ENCODE measurements at places on chromosomes 2 and 18.

- no peak for DNase-seq
Measured at GRCh38 chr2:195330513-195330956, 326.5 kb upstream of the SLC39A10 start.

DNA sequence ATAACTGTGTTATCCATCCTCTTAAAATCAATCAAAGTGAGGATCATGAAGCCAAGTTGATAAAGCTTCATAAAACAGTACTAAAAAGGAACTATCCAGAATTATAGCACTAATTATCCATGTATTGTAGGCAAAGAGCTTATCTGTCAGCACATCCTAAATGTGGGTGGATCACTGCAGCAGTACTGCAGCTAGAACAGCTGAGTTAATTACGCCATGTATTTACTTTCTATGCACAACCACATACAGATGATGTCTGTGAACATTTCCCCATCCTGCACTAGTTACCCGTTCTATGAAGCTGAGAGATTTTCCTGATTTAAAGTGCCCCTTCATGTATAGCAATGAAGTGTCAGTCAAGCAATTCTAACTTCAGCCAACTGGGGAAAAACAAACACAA lies 96.6 kb downstream of the RAPH1 start:
- DNase-seq = no peak

DNA sequence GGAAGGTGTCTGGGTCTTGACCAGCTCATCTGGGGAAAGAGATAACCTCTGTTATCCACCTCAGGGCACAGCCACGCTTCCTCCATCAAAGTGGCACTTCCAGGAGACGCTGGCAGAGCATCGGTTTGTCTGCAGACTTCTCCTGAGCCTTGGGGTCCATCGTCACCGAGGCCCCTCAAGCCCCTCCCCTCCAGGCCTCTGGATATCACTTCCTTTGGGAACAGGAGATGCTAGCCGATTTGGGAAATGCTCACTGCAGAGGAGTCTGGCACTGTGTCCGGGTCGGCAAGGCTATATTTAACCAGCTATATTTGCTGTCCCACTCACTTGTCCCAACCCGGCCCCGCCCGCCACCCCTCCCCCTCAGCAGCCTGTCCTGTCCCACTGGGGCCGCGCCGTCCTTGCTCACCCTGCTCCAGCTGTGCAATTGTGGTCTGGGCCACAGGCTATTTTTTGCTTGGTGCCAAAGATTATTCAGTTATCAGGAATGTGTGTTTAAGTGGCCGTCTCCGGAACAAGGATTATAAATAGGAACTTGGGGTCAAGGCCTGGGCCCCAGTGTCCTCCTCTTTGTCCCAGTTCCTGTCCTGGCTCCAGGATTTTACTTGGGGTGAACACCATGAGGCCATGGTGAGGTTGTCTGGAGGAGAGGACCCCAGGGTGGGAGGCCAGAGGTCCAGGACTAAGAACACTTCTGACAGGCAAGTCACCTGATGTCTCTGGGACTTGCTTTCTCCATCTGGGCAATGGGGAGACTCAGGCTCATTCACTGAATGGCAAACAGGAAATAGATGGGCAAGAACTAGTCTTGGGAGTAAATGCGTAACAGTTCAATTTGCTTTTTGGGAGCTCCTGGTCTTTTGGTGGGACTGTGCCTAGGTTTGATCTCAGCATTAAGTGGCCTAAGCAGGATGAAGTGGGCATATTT lies 263.6 kb downstream of the DYSF start:
- no peak for DNase-seq

GRCh38 chr2:160473468-160474318 lies 19.9 kb downstream of the RBMS1 start:
- no peak for DNase-seq

- DNase-seq = no peak
Measured at GRCh38 chr18:57436191-57436964, 1.2 kb downstream of the ONECUT2 start.

DNA sequence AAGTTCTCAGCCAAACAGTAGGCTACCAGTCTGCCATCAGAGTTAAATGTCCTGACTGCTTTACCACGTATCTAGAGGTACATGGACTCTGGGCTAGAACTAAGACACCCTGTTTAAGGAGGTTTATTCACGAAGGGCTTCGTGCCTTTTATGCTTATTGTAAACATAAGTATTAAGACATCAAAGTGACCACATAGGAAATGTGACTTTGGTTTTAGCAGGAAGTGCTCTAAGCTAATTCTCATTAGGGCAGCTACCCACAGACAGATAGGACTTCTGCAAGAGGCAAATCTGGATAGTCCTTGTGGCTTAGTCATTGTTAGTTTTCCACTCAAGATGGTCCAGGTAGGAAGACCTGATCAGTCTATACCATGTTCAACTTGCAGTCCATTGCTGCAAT lies 233.3 kb upstream of the MGAT5 start:
- no peak for DNase-seq

- DNase-seq = no peak
Measured at GRCh38 chr18:70154591-70155194, 50.8 kb downstream of the RTTN start.

GRCh38 chr18:21629089-21629832 lies 17.1 kb downstream of the SNRPD1 start:
- no peak for DNase-seq

DNA sequence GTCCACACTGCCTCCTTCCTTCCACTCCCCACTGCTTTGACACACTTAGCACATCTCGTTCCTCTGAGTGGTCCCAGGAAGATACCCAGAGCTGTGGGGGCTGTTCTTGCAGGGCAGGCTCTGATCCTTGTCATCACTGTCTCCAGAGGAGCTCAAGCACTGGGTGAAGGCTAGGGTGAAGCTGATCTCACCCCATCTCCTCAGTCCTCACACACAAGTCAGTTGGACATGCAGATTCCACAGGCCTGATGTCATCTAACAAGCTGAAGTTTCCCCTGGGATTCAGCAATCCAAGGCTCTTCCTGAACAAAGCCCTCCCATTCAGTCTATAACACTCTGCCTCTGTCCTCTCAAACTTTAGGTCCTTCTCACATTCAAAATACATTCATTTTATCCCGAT lies 90.6 kb upstream of the RAB6C start:
- DNase-seq = no peak

DNA sequence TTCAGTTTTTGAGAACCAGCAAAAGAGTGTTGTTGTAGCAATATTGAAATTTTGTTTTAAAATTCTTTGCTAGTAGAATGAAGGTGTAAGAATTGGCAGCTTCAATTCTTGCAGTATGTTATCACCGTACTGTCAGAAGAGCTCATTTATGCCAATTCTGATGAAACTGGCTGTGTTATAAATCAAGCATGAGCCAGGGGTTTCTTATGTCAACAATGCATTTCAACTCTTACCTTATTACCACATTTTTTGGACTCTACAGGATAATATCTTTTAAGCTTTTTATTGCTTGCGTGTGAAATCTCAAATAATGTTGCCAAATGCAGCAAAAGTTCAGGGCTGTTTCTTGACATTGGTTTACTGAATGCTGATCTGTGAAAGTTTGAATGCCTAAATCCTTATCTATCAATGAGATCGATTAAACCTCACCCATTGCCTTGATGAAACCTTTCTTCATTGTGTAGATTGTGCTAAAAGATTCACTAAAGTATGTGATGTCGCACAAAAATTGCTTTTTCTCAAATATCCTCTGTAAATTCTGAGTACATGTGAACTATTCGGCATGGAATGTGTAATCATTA lies 1389.3 kb upstream of the ZEB2 start:
- DNase-seq = no peak

DNA sequence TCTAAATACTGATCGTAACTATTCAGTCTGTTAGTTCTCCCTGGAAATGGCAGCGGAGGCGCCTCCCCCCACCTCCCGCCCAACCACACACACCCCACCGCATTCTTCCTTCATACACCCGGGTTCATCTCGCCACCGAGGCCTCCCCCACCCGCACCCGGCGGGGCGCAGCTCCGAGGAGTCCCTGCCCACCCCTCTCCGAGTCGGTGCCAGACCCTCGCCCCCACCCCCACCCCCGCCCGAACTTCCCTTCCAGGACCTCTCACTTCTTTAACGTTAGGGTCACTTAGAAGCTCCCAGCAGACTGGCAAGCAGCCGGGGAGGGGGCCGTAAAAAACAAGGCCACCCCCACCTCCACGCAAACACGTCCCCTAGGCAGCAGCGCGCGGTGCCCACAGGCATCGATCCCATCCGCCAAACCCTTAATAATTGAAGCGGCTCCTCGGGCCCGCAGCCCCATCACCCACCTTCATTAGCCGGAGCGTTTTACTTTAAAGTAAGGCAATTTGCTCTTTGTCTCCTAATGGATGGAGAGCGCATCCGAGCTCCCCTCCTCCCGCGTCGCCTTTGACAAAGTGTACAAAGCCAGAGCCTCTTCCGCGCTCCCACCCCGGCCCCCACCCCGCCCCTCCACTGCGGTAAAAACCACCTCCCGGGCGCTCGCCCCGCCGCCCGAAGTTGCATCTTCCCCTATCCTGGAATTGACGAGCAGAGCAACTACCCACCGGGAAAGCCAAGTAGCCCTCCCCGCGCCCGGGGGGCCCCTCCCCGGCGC lies 624 bp downstream of the ZNF516 start:
- no peak for DNase-seq

DNA sequence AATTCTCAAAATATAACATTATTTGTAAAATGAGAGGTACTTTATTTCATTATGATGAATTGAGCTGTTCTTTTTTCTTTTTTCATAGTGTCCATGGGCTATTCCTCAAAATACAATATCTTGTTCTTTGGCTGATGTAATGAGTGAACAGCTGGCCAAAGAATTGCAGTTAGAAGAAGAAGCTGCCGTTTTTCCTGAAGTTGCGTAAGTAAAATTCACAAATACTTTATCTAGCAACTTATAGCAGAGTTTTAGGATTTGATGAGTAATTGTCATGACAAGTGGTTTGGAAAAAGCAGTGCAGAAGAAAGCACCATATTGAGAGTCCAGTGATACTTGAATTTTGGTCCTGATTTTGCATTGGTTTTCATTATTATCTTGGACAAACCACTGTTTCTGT lies 9.8 kb downstream of the RIOK3 start:
- DNase-seq = no peak

- no peak for DNase-seq
Measured at GRCh38 chr2:128158176-128158575, 67.2 kb downstream of the UGGT1 start.

- DNase-seq = no peak
Measured at GRCh38 chr2:240187989-240188590, 47.6 kb upstream of the OTOS start.

- DNase-seq = no peak
Measured at GRCh38 chr2:62142054-62142453, 53.9 kb upstream of the B3GNT2 start.

DNA sequence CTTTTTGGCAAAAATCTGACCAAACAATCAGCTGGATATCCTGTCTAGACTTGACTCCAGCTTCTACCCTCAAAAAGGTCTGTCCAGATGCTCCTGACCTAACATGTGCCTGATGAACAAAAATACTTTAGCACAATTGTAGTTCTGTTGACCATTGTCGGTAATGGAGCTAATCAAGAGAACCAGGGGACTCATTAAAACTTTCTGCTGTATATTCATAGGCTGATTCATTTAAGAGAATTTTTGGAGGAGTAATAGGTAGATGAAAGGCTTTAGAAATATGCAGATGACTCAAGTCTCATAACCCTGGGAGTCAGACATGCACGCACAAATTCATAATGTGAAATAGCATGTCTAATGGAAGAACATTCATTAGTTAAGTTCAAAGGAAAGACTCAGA lies 514.2 kb downstream of the TXNL1 start:
- DNase-seq = no peak

GRCh38 chr18:40489301-40489700 lies 1465.7 kb upstream of the PIK3C3 start:
- DNase-seq = no peak

DNA sequence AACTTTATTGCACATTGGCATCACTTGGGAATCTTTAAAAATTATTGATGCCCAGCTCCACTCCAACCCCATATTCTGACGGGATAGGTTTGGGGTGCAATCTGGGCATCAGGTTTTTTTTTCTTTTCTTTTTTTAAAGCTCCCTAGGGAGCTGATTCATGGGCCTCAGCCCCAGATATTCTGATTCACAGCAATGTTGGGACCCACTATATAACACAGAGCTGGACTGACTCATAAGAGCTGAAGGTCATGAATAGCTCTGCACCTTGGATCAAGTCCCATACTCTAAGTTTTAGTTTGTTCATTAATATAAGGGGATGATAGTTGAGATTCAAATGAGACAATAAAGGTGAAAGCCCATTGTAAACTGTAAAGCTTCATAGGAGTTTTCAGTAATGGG lies 191.1 kb upstream of the REV1 start:
- no peak for DNase-seq

- no peak for DNase-seq
Measured at GRCh38 chr2:229443141-229443540, 172.1 kb upstream of the PID1 start.

DNA sequence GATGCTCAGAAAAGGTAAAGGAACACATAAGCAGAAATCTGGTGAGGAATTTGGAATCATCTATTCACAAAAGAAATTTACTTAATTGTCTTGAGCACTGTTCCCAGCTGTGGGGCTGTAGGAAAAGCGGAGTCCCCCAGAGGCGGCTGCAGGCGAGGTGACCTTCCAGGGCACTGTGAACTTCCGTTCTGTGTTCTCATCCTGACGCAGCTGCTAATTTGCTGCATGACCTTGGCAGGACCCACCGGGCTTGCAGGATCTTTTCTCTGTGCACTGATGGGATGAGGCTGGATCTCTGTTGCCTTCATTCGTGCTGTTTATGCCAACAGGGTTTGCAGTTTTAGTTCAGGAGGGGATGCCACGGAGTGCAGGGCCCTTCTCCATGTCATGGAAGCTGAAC lies 301.9 kb upstream of the MYT1L start:
- DNase-seq = no peak

- no peak for DNase-seq
Measured at GRCh38 chr2:221120643-221121042, 451.5 kb downstream of the EPHA4 start.

DNA sequence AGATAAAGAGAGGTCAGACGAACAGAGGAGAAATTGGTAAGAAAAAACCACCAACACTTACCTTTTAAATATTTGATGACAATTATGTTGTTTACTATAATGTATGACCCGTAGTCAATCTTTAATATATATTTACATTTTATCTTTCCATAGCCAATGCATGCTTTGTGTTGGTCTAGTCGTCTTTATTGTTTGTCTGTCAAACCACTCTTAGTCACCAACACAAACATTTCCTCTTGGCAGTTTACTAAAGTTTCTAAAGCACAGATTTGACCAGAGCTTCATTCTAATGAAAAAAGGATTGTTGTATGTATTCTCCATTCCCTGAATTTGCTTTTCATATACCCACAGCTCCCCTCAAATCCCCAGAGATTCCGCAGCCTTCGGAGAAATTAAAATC lies 784.7 kb upstream of the PIK3C3 start:
- no peak for DNase-seq

DNA sequence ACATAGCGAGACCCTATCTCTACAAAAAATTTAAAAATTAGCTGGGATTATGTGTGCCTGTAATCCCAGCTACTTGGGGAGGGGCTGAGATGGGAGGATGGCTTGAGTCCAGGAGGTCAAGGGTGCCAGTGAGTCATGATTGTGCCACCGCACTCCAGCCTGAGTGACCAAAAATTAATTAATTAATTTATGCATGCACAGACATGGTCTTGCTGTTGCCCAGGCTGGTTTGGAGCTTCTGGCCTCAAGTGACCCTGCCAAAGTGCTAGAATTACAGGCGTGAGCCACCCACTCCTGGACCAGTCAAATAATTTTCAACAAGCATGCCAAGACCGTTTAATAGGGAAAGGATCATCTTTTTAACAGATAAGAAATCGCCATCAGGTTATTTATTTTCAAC lies 57.7 kb upstream of the TFCP2L1 start:
- no peak for DNase-seq

All from esophagus squamous epithelium (tissue), 5 donors.